ENCODE measurements at places on chromosomes 7 and 10.
A peak's percentile ranks its signal among the peaks of the same experiment; 100 is the strongest.

DNA sequence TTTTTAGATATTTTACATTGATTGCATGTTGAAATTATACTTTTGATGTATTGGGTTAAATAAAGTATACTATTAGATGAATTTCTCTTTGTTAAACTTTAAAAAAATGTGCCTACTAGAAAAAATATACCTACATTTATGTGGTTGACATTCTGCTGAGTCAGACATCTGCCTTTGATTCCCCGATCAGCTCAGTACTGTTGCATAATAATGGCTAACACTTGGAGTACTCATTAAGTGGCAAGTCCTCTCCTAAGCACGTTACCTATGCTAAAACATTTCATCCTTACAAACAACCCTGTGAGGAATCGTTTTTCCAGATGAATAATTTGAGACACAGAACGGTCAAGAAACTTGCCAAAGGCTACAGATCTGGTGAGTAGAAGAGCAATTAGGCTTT is 14.0 kb upstream of the SEM1 start:
- DNase-seq: no peak

DNA sequence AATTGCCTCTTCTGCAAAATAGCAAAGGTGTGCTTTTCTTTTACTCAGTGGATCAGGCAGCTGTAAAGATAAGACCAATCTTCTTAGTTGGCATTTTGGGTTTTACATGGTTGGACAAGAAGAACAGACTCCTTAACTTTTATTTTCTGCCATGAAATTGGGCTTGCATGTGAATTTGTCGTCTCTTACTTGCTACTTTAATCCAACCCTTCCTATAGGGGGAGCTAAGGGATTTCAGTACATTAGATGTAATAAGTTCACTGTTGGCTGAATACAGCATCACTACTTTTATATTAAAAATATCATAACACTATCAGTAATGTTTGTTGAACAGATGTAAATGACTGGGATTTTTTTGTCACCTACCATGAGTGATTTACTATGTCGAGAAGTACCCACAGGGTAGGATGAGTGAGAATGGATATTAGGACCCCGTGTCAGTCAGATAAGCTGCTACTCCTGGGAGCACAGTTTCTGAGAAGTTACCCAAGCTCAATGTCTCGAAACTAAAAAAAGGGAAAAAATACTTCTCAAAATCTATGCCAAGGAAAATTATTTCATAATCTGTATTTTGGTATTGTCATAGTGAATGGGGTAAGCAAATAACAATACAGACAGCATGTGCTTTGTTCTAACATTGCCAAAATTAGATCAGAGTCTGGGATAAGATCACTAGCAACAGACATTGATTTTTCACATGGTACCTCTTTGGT is 127.4 kb upstream of the AGR3 start:
- peak; percentile 56 for DNase-seq

DNA sequence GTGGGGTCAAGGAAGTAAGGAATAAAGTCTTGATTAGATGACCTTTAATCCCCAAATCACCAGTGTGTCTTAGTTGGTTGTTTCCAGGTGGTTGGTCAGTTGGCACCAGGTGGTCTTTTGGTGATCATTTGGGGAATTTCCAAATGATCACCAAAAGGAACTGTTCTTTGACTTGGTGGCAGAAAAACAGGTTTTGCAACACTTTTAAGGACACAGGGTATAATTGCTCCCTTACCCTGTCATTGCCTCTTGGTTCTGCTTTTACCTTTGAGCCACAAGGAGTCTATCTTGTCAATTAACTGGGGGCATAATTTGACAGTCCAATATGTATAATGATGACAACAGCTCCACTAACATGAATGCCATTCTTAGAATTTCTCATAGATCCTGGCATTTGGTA is 104.2 kb downstream of the ADK start:
- DNase-seq: no peak

DNA sequence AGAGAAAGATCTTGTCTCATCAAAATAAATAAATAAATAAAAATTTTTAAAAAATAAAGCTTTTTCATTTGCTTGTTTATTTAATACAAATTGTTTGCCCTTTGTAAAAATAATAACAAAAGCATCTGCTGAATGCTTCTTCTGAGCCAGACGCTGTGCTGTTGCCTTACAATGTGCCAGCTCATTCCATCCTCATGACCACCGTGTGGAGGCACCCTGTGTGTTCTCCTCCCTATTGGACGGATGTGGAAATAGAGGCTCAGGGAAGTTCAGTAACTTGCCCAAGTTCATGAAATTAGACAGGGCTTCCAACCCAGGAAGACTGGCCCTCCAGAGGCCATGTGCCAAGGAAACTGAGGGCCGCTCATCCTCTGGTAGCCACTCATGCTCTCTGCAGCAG is 120.6 kb downstream of the SH3PXD2A start:
- no peak for DNase-seq

DNA sequence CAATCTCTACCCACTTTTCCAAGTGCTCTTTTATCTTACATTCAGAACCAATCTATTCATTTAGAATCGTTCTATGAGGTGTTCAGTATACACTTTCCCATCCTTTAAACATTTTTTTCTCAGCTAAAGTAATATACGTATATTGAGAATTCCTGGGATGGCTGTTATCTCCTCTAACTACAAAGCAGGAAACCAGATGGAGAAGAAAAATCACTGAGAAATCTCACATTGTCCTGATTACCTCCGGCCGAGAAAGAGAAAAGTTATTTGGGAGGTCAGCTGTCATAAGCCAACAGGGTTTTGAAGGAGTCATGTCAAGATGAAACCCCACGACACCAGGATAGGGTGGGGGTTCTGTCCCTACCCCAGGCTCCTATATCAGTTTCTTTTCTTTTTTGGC is 99.2 kb upstream of the KDM7A start:
- no peak for DNase-seq

DNA sequence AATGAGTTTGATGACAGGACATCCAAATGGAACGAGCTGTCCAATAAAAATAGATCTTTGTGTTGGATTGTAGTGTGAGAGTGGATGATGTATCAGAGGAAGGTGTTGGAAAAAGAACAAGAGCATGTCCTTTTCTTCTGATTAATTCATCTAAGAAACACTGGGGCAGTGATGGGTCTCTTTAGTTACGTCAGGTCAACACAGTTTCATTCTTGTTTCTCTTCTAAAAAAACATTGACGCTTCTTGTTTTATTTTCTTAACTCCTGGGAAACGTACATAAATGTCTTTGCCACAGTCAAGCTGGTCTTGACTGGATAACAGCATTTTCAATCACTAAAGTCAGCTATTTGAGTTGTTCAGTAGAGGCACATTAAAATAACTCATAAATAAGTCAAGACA is 67.0 kb downstream of the PPP1R9A start:
- DNase-seq: no peak

DNA sequence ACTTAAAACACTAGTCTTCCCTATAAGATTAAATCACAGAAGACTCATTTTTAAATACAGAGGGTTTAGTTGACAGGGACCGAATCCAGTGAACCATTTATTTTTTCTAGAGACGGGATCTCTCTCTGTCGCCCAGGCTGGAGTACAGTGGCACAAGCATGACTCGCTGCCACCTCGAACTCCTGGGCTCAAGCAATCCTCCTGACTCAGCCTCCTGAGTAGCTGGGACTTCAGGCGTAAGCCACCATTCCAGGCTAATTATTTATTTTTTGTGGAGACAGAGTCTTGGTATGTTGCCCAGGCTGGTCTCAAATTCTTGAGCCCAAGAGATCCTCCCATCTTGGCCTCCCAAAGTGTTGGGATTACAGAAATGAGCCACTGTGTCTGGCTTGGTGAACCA is 20.9 kb upstream of the LYZL1 start:
- DNase-seq: no peak

DNA sequence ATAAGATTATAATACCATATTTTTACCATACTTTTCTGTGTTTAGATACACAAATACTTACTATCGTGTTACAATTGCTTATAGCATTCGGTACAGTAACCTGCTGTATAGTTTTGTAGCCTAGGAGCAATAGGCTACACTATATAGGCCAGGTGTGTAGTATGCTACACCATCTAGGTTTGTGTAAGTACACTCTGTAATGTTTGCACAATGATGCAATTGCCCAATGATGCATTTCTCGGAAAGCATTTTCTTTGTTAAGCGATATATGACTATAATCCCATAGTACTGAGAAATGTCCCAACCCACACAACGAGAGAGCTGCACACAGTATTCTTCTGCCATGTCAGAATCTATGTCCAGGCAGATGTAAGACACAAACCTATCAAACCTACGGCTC is 160.0 kb downstream of the NEBL start:
- no peak for DNase-seq

GRCh38 chr10:119250641-119251314 is 43.4 kb downstream of the GRK5 start:
- peak; percentile 77 for DNase-seq

DNA sequence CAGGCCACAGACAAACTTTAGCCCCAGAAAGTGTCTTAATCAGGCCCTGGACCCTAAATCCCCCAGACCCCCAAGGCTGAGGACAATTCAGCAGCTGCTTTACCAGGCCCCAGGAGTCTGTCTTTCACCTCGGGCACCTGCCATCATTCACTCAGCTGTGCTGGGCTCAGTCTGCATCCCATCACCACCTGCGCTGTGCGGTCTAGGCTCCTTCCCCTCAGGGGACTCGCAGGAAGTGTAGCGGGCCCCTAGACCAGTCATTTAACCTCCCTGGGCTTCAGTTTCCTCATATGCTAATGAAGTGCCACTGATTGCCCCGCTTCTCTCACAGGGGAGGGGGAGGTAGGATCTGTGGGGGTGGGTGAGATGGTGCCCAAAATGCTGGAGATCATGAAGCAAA is 76.4 kb upstream of the ZMIZ1 start:
- DNase-seq: no peak

DNA sequence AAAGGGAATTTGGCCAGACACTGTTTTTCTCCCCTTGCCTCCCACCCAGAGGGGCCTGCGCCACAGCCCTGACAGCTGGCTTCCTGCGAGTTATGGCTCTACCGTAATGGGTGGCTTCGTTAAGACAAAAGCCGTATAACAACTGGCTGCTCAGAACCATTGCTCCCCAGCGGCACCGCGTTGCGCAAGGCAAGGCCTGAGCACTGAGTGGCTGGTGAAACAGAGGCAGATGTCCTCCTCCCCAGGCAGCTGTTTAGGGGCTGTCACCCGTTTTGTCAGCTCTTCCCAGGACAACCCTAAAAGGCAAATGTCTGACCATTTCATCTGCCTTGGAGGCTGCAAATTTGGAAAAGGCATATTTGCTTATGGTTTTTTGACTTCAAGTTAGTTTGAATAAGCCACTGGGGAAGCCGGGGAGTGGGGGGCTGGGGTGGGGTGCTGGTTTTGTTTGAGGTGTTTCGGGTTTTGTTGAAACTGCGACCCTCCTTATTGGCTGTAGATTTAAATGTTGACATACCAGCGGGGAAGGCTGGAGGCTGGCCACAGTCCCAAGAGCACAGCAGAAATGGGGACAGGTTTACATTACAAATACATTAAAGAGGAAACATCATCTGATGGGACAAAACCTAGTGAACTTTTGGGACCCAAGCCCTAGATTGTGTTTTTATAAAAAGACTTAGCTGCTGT is 681 bp upstream of the SPOCK2 start:
- no peak for DNase-seq

DNA sequence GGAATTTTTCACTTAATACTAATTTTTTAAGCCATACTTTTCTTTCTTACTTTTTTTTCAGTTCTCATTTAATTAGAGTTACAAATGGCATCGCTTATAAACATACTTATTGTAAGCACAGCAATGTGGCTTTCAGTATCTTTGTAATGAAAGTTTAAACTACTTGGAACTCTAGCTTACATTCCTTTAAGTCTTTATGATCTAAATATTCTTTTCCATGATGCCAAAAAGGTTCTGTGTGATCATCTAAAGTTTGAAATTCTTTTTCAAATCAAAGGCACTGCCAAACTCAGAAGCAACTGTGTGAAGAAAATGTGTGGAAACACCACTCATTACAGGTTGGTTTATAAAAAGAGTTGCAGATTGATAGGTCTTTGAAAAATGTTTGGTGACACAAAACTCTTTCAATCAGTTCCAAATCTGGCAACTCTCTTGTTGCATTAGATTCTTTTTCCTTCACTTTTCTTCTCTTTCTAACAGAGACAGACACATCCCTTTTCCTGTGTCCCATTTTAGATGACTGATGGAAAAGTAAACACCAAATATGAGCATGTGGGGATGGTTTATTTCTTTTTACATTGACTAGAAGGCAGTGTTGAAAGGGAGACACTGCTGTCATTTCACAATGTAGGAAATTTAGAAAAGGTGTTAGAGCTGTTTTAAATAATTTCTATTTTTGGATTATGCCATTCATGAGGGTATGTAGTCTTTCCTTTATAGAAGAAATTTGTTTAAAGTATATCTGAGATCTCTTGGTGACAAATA is 392.3 kb downstream of the SUGCT start:
- no peak for DNase-seq

GRCh38 chr10:23367896-23368595 is 23.4 kb upstream of the C10orf67 start:
- DNase-seq: no peak

DNA sequence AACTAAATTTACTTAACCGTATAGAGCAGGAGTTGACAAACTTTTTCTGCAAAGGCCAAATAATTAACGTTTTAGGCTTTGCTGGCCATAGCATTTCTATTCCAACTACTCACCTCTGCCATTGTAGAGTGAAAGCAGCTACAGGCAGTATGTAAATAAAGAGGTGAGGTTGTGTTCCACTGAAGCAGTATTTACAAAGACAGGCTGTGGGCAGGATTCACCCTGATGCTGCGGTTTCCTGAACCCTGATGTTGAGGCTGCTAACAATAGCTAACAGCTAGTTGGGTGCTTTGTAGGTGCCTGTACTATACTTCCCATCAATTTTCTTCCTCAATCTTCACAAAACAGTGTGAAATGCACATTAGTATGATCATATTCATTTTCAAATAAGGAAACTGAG is 47.0 kb upstream of the LAMB1 start:
- no peak for DNase-seq

GRCh38 chr7:129417073-129417472 is 17.2 kb upstream of the STRIP2 start:
- no peak for DNase-seq

DNA sequence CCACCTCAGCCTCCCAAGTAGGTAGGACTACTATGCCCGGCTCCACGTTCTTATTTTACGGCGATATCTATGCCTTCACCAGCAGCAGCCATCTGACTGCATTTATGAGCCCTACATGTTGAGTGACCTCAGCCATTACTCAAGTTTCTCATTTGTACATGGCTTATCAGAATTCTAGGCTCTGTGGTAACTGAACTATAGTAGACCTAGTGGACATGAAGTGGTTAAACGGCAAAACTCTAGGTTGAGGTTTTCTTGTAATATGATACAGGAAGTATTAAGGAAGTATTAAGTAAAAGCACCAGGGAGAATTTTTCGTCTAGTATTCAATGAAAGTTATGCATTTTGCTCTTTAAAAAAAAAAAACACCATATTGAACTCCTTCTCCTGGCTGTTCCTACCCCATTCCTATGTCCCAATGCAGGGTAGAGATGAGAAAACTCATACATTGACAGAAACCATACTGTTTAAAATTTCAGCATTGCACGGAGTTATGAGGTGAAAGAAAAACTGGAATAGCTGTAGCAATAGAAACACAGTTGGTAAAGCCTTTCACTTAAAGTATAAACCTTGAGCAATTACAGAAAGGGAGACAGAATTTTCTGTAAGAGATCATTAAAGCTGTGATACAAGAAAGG is 39.8 kb upstream of the EPC1 start:
- peak; percentile 19 for DNase-seq

All from H4 (cell line).